Daoy (cell line): ENCODE measurements at places on chromosomes 2 and 18.

DNA sequence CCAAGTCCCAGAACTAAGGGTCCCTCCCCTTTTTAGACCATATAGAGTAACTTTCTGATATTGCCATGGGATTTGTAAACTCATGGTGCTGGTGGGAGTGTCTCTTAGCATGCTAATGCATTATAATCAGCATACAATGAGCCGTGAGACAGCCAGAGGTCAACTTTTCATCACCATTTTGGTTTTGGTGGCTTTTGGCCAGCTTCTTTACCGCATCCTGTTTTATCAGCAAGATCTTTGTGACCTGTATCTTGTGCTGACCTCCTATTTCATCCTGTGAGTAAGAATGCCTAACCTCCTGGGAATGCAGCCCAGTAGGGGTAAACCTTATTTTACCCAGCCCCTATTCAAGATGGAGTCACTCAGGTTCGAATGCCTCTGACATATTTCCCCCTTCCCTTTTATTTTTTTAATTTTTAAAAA, 148.2 kb downstream of the PHLPP1 start:
- DNase-seq, result peak; percentile 59

DNA sequence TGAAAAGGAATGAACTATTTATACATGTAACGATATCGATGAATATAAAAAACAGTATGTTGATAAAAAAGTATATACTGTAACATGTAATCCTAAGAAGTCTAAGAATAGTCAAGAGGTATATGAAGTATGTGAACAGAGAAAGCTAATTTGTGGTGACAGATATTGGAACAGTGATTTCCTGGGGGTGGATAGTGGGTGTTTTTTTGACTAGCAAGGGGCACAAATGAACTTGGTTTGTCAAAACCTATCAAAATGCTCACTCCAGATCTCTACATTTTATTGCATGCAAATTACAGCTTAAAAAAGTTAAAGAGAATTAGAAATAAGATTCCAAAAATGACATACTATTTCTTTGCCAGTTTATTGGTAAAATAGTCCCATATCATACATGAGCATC, 35.4 kb downstream of the PTH2R start:
- DNase-seq, result no peak

DNA sequence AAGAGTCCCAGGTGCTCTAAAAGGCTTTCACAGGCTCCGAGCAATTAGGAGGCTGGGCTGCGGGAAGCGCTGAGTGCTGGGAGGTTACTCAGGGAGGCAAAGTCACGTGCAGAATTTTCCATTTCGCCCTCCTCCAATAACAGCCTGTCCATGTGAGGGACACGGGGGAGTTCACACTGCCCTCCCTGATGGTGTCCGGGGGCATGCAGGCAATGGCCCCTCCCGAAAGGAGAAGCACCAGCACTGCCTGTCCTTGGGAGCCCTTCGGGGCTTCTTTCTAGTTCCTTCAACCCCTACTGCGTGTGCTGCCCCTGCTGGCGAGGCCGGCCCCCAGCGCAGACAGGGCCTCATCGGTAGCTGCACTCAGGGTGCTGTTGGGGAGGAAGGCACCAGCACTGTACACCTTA, 63.1 kb upstream of the HPCAL1 start:
- no peak for DNase-seq

GRCh38 chr18:48852794-48853193, 98.0 kb downstream of the SMAD7 start:
- no peak for DNase-seq

- no peak for DNase-seq
Measured at GRCh38 chr2:240507778-240508251, 50.0 kb downstream of the ANKMY1 start.
